ENCODE measurements at places on chromosomes 7 and 10.

- DNase-seq = no peak
Measured at GRCh38 chr7:2405601-2406345, 2.4 kb downstream of the CHST12 start.

DNA sequence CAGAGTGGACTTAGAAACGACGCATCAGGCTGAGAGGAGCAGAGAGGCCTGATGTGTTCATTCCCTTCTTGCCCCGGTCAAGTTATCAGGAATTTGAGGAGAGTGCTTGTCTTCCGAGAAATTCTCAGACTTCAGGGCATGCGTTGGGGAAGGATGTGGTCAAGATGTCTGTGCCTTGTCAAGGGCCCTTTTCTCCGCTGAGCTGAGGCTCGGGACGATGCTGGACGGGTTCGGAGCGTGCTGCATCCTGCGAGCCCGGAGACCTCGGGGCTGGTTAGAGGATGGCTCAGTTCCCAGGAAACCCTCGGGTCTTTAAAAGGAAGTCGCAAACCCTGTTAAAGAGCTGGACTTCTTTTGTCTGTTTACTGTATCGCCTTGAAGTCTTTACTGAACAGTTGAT, 325.4 kb downstream of the ADARB2 start:
- DNase-seq = no peak

GRCh38 chr10:91487911-91488582, 77.9 kb downstream of the HECTD2 start:
- no peak for DNase-seq

DNA sequence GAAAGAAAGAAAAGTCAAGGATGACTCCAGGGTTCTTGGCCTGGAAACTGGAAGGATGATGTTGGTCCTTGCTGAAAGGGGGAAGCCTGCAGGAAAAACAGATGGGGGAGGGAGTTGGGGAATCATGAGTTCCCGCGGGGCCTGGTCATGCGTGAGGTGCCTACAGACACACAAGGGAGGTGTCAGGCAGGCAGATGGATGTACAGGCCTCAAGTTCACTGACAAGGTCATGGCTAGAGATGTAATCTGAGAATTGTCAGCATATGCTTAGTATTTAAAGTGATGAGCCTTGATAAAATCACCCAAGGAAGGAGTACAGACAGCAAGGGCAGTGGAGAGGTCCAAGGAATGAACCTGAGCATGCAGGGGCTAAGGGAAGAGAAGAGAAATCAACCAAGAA, 46.8 kb downstream of the DLG5 start:
- no peak for DNase-seq

- no peak for DNase-seq
Measured at GRCh38 chr10:47383261-47384147, 589 bp downstream of the ZNF488 start.

GRCh38 chr10:75101416-75102251, 9.8 kb upstream of the SAMD8 start:
- DNase-seq = no peak

GRCh38 chr10:62842983-62843382, 26.8 kb upstream of the EGR2 start:
- DNase-seq = no peak

Data from amniotic stem cell (primary cell).